ENCODE measurements at places on chromosomes 7 and 10.

DNA sequence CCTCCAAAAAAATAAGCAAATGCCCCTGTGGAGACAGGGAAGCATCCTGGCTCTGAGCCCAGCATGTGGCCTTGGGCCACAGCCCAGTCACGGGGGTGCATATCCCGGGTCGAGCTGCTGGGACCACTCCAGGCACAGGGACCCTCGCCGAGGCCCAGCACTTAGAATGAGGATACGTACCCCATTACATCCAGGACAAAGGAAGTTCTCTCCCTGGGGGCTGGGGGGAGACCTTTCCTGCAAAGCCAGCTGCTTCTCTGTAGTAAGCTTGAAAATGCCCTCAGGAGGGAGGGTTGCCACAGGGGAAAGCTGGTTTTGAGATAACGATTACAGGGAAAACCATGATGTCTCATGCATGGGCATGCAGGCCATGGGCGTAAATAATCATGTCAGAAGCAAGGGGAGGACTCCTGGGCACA, 75.5 kb downstream of the HIPK2 start:
- no peak for DNase-seq

GRCh38 chr10:12592967-12593366, 243.6 kb downstream of the CAMK1D start:
- no peak for DNase-seq

DNA sequence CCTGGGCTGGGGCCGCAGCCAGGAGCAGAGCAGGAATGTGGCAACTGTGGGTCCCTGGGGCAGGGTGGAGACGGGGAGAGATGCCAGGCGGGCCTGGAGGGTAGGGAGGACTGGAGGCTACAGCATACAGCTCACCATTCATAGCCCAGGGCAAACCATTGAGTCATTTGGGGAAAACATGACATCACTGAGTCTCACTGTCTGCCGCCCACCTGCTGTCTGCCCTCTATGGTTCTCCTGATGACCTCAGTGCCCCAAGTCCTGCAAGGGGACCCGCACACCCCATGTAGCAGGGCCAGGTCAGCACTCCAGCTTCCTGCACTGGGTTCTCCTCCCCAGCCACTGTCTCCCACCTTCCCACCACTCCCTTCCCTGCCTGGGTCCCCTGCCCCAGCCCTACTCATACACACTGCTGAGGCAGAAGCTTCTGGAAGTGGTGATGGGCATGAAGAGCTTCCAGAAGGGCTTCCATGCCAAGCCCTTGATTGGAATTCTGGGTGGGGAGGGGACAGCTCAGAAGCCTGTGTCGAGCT, 10.4 kb downstream of the CHST3 start:
- DNase-seq = no peak

GRCh38 chr10:102780527-102780808, 36.7 kb downstream of the WBP1L start:
- DNase-seq = no peak

- DNase-seq = no peak
Observed at GRCh38 chr7:91013078-91013477, 251.2 kb upstream of the FZD1 start.

- DNase-seq = no peak
Observed at GRCh38 chr7:131170440-131171271, 157.0 kb upstream of the MKLN1 start.

DNA sequence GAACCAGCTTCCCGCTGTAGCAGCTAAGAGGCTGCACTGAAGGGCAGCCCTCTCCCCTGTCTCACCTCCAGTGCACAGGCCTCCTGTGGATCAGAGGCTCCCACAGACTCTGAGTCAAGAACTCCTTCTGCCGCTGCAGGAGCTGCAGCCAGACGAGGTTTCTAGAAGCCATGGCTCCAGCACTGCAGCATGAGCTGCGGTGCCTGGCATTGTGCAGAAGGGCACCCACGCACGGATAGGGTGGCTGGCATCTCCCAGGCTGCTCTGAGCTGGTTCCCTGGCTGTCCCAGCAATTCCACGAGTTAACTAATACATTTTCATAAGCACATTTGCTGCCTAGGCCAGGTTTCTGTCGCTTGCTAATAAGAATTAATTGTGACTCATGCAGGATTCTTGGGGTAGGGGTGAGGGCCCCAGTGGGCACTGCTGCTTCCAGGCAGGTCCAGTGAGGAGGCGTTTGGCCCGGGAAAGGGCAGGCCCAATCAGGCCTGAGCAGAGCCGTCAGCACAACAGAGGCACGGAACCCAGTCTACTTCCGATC, 594.2 kb downstream of the DNAJB6 start:
- DNase-seq = no peak

DNA sequence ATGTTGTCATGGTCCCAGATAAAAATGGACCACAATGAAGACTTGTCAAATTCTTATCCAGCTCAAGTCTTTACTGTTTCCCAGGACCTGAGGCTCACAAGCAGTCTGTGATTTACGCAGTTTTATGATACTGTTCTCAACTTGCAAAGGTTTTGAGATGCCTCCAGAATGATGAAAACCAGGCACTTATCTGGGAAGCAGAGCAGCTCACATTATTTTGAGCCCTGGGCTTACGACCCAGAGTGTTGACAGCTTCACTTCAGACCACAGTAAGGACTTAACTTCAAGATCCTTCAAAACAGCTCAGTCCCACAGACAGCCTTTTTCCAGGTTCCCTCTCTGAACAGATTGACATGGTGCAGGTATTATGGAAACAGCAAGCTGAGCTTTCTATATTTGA, 236.1 kb downstream of the RNLS start:
- DNase-seq = no peak

GRCh38 chr7:2582006-2582735, 23.4 kb downstream of the IQCE start:
- no peak for DNase-seq

- DNase-seq = no peak
Observed at GRCh38 chr10:5012595-5012994, 8.9 kb upstream of the AKR1C2 start.

DNA sequence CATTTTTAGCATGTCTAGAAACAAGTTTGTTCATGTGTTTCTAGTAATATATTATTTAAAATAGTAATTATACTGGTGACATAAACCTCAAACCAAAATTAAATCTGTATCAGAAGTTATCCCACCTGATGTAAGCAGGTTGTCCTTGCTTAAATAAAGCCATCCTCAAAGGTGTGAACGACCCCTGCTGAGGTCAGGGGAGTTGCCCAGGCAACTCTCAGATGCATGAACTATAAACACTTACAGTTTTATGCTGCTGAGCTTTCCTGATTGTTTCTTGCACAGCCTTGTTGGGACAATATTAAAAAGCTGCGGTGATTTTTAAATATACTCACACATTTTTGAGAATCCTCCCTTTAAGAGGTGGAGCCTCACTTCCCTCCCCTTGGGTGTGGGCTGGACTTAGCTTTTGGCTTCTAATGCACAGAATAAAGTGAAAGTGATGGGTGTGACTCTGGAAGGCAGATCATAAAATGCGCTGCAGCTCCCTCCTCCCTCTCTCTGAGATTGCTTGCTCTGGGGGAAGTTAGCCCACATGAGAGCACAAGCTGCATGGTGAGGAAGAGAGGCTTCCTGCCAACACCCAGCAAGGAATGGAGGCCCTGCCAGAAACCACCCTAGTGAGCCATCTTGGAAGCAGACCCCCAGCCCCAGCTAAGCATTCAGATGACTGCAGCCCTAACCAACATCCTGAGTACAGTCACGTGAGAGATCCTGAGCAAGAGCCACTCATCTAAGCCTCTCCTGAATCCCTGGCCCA, 152.7 kb downstream of the SKIDA1 start:
- peak; percentile 25 for DNase-seq

DNA sequence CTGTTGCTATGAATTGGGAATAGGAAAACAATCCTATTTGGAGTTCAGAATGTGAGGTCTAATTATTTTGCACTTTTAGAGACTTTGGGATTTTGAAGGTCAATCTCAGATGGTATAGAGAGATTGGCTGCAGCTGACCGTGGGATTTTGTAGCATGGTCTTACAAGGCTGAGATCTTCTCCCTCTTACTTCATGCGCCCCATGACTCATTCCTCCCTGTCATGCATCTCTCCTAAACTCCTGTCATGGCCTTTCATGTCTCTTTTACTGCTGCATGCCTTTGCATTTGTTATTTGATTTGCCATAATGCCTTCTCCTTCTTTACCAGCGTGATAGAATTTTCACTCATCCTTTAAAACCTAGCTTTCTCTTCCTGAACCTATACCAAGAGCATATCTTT, 133.1 kb downstream of the BBS9 start:
- DNase-seq = no peak

DNA sequence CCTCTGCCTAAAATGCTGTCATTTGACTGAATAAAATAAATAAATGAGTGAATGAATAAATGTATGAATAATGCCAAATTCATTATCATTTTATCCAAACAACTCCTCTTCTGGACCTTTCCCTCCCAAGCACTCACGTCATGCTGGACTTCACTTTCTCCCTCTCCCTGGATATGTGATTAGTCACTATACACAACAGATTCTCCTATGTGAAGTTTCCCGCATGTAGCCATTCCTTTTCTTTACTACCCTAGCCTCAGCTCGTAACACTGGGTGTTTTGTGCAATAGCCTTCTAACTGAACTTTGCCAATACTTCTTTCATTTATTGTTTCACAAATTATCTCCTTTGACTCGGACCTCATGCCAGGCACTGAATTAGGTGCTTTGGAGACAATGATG, 87.6 kb upstream of the IL6 start:
- no peak for DNase-seq

- no peak for DNase-seq
Observed at GRCh38 chr7:157904866-157905570, 568.2 kb downstream of the DNAJB6 start.

DNA sequence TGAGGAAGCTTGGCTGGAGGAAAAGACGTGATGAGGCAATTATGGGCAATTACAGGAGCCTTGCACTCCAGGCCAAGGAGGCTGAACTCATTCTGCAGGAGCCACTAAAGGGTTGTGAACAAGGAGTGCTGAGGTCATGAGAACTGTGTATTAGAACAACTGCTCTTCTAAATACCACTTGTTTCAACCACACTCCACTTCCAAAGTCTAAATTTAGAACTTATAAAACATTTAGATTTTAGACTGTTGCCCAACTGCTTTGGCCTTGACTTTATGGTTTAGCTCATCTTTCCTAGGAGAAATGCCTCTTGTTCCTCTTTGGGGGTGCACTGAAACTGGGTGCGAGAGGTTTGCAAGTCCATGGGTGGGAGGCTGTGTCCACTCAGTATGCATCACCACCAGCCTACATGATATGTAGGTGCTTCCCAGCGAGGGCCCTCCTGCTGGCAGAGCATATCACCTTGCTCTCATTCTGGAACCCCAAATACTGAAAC, 199.7 kb upstream of the AOAH start:
- DNase-seq = no peak

- DNase-seq = no peak
Observed at GRCh38 chr7:153515359-153515758, 536.8 kb upstream of the DPP6 start.

DNA sequence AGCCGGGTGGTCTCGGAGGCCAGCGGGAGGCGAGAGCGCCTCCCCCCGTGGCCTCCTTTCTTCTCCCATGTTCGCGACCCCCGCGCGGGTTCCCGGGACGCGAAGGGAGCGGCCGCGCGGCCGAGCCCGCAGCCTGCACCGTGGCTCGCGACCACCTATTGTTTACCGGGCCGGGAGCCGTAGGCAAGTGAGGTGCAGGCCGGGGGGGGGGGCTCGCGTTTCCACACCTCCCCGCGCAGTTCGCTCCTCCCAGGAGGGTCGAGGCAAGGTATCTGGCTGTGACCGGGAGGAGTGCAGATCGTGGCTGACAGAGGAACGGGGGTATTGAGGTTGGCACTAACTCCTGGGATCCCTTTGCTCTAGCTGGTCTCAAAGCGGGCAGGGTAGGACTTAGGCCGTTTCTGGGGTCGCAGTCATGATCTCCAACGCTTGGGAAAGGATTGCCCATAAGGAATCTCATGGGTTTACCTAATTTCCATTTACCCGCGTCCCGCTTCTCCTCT, 734 bp downstream of the PTPN12 start:
- DNase-seq = no peak

GRCh38 chr10:49113741-49114141, 1.6 kb downstream of the VSTM4 start:
- no peak for DNase-seq

DNA sequence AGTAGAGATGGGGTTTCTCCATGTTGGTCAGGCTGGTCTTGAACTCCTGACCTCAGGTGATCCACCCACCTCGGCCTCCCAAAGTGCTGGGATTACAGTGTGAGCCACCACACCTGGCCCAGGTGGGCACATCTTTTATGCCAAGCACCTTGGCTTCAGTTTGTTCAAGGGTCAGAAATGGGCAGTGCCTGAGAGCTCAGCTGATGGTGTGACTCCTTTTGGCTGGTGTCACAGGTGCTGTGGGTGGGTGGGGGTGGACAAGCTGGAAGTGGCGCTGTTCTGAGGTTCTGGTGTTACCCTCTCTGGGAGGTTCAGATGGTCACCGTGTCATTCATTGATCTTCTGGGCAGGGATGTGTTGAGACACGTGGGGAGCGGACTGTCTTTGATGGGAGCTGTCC, 11.5 kb downstream of the ADCY1 start:
- DNase-seq = no peak

GRCh38 chr10:11068861-11069633, 51.4 kb downstream of the CELF2 start:
- DNase-seq = no peak

DNA sequence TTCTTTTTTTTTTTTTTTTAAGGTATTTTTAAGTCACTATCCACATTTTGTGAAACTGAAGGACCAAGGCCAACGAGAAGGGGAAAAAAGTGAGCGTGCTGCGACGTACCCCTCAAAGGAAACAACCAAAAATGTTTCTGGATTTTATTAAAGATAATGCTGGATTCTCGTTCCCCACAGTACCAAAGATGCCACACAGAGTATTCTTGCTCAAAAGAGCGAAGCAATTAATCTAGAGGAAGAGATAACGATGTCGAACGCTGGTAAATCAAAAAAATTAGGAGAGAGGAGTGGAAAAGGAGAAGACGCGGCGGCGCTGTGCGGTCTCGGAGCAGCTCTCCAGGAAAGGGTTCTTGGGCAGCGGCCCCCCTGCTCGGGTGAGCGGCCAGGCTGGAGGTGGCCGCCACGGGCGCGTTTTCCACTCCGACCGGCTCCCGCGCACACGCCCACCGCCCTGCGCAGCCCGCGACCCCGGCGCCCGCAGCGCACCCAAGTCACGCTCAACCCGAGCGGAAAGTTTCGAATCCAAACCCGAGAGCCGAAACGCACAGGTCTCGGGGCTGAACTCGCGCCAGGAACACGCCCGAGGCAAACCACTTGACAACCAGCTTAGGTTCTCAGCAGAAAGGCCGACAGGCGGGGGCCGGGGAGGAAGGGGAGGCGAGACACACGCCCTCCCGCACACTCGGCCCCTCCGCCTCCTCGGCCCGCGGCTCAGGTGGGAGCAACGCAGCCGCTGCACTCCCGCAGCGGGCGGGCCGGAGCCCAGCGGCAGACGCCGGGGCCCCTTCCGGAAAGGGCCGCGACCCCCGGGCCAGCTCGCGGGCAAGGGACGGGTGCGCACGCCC, 989 bp downstream of the SRPK2 start:
- peak; percentile 42 for DNase-seq
